Left renal cortex interstitium (tissue), 4 donors: ENCODE measurements at places on chromosomes 16 and 17. TPM values are rescaled to one million over a fixed set of nuclear protein-coding genes. Genes with fewer than 3 reads are reported as not detected.

GRCh38 chr16:14490235-14490634, 139.8 kb downstream of the PARN start:
- no peak for DNase-seq

DNA sequence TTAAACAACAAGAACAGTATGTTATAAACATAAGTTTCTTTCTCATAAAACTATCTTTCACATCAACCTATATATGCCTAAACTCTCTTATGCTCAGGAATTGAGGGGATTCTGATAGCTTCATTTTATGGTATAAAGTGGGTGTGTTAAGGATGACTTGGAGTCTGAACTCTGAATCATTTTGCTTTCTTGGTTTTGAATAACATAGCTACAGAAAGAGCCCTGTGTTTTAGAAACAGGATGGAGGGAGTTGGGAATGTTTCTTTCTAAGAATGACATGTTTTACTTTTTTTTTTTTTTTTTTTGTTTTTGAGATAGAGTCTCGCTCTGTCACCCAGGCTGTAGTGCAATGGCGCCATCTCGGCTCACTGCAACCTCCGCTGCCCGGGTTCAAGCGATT, 50.1 kb downstream of the RHOT1 start:
- DNase-seq, result no peak

GRCh38 chr16:13436641-13437412, 483.1 kb upstream of the ERCC4 start:
- DNase-seq, result peak; percentile 71

WFDC1 gene
- 3.1 TPM for polyA plus RNA-seq

DNA sequence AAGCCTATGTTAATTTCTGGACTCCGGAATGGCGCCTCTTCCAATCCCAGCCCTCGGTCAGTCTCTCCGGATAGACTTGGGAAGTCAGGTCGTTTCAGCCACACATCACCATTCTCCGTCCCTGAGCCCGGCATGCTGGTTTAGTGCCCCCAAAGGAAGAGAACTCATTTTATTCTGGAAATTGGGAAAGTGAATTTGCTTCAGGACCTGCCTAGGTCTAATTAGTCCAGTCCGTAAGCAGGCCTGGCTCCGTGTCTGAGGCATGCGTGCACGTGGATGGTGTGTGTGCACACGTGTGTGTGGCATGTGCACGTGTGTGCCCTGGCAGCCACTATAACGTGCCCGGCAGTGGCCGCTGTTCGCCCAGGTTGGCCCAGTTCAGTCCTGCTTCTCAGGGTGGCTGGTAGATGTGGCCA, 77.4 kb downstream of the RPA1 start:
- no peak for DNase-seq

DNA sequence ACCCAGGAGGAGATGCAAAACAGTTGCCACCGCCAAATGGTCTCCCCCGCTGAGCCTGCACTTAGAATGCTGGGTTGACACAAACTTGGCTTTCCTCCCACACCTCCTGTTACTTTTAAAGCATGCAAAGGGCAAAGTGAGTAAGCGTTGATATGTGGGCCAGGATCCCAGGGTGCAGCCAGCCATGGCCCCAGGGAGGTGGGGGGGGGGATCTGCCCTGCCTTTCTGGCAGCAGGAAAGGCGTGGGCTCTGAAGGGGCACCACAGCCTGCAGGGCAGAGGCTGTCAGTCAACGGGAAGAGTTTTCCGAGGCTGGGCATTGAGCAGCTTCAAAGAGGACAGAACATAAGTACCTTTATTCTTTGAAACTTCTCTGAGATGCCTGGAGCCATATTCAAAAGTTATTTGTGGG, 142.3 kb downstream of the ABCC12 start:
- DNase-seq, result no peak
